ENCODE measurements at places on chromosomes 6 and 20.

DNA sequence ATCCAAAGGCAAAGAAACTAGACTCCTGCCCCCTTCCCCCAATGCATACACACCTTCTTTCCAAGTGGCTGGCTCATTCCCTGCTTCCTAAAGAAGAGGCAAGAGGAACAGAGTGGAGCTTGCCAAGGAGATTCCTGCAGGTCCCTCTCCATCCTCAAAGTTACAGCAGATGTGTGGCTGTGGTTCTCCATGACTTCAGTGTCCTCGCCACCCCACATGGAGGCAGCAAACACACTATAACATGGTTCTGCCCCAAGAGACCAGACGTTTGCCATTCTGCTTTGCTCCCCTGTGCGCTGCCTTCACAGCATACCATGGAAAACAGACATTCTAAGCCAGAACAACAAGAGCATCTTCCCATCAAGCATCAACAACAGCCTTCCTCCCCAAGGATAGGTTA lies 84.4 kb downstream of the BACH2 start:
- no peak for DNase-seq

GRCh38 chr6:43093436-43094289 lies 17.5 kb downstream of the PTK7 start:
- DNase-seq, result peak; percentile 20

GRCh38 chr6:44966449-44967092 lies 361.6 kb upstream of the RUNX2 start:
- DNase-seq, result no peak

GRCh38 chr6:12345694-12346058 lies 55.5 kb downstream of the EDN1 start:
- DNase-seq, result no peak

GRCh38 chr20:54646156-54646517 lies 170.7 kb downstream of the DOK5 start:
- DNase-seq, result no peak

DNA sequence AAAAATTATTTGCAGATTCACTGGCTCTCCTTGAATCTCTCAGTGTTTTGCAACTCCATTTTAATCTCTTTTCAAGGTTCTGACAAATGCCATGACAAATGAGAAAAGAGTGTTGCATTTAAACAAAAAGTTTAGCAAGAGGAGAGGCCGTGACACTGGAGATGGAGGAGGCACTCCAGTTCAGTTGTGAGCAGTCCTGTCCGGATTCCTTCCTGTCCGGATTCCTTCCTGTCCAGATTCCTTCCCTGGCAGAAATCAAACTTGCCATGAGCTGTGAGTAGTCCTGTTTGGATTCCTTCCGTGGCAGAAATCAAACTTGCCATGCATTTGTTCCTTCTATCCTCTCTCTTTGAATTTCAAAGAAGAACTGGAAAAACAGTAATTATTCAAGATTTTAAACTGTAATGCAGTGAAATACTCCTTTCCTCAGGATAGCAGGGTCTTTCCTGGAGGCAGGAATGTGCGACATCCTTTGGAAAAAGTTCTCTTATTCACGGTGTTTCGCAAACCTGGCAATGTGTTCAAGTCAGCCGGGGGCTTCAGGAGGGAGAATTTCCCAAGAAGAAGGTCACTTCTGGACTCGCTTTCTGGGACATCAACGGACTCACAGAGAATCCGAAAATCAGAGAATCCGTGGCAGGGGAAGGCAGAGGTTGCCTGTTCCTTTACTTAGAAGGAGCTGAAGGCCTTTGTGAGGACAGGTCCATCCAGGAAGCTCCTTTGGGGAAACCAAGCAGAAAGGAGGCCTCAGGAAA lies 48.7 kb upstream of the DACT2 start:
- DNase-seq, result no peak

DNA sequence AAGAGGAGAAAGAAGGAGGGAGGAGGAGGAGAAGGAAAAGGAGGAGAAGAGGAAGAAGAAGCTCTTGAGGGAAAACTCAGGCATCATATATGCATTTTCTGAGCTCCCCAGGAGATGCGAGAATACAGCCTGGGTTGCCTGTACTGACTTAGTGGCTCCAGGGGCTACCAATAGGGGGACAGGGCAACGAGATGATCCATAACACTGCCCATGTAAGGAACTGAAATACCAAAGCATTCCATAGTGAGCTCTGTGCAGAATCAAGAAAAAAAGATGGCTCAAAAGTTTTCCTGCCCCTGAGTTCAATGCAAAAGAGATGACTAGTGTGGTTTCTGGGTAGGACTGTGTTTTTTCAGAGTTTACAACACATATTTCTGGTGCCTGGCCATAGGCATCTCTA lies 258.7 kb downstream of the ALDH8A1 start:
- DNase-seq, result no peak

- DNase-seq, result no peak
These were observed 63.7 kb downstream of the PSMG4 start for GRCh38 chr6:3322366-3322890.

DNA sequence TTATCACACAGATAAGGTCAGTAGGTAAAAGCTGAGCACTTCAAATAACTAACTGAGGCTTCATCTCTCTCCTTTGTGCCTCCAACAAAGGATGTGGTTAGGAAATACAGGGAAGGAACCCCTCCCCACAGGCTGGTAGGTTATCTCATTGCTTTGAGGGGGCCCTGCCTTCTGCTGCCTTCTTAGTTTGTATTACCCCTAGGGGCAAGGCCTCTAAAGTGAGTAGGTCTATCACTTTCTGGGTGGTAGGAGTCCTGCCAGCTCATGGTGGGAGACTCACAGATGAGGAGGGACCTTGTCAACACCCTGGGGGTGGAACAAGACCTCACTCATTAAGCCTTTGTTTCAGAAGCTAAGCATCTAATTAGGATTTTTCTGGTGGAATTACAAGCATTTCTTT lies 34.6 kb downstream of the EDN1 start:
- DNase-seq, result no peak

DNA sequence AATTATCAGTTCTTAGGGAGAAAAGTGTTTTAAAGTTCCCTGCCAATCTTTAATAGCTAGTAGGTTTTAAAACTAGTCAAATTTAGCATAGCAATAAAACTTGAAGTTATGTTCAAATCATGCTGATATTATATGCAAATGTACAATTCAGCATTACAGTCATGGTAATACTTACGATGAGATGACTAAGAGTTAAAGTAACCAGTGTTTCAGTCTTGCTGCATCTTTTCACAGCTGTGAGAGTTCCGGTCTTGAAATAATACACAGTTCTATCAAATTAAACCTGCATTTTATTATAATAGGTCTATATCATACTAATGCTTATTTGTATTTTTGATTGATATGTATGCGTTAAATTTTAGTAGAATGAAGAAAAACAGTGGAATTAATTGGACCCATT lies 26.1 kb downstream of the POPDC3 start:
- DNase-seq, result no peak

DNA sequence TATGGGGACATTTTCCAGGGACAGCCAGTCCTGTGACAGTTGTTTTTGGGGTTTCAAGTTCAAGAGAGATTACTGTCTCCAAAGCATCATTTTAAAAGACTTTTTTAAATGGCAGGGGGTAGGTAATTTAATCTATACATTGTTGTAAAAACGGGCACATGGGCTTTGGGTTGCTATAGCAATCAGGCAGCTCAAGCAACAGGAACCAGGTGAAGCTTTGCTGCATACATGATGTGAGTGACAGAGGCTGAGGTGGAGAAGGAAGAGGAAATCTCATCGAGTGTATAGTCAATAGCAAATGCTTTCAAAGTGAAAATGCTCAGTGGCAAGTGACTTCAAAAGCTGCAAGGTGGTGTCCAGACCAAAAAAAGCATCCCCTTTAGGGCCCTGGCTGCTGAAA lies 277.4 kb upstream of the JAG1 start:
- no peak for DNase-seq

DNA sequence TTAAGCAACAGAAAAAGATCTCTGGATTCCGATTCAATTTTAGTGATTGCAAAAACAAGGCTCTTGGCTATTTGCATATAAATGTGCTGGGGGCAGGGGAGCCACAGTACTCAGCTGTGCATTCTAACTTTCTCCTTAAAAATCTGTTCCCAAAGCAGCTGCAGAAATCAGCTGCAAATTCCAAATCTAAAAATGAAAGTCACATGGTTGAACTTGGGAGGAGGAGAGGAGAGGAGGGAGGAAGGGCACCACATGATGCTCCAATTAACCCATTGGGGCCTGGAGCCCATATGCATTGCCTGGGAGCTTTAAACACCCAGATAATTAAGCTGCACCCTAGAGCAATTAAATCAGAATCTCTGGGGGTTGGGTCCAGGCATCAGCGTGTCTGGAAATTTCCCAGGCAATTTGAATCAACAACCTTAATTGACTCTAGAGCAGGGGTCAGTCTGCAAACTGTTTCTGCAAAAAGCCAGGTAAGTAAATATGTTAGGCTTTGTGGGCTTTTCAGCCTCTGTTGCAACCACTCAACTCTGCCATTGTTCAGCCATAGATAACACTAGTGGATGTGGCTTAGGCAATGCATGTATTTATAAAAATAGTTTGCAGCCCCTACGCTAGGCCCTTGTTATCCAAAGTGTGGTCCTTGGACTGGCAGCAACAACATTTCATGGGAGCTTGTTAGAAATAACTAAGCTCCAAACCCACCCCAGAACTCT lies 508.1 kb downstream of the KIF16B start:
- DNase-seq, result no peak

All from hippocampal formation (tissue), 2 donors.